ENCODE measurements at places on chromosomes 7 and 10.
A peak's percentile ranks its signal among the peaks of the same experiment; 100 is the strongest.

- no peak for DNase-seq
Observed at GRCh38 chr7:114310345-114311110, 104.1 kb upstream of the FOXP2 start.

GRCh38 chr7:122257056-122257455, 47.5 kb downstream of the FEZF1 start:
- DNase-seq = no peak

GRCh38 chr7:157426463-157427301, 89.9 kb downstream of the DNAJB6 start:
- DNase-seq = no peak

- DNase-seq = peak; percentile 92
Observed at GRCh38 chr10:3720228-3721019, 64.6 kb downstream of the KLF6 start.

GRCh38 chr7:50565977-50566376, 772 bp upstream of the DDC start:
- DNase-seq = no peak

DNA sequence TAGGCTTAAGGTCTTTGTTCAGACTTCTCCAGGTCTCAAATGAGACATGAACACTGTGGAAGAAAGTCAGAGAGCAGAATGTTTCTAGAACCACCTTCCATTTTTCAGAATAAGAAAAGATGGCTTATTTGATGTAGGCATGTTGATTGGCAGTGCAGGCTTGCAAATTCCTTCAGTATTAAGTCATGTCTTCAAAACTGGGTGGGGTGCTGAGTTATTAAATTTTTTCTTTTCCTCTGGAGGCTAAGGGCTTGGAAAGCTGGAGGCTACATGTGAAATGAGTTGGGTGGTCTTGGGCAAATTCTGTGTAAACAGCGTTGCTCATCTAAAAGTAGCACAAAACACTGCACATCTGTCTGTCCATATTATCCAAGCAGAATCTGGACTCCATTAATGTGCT, 62.8 kb downstream of the PRTFDC1 start:
- DNase-seq = no peak

DNA sequence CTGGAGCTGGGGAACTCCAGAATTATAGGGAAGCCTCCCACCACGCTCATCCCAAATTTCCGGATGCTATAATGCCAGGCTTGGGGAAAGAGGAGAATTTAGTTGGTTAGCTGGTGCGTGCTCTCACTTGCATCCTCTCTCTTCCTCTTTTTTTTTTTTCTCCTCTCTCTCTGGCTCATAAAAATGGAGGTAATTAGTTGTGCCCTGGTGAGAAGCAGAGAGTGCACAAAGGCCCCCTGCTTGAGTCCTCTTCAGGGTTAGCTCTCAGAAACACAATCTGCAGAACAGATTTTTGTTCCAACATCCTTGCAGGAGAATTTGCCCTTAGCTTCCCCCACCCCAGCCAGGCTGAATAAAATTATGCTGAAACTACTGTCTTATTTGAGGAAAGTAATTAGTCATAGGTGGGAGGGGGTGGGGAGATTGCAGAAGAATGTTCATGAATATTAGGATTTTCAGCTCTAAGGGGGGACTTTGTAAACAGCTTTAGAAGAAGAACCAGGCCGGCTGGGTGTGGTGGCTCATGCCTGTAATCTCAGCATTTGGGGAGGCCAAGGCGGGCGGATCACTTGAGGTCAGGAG, 7.6 kb downstream of the SERPINE1 start:
- peak; percentile 75 for DNase-seq

DNA sequence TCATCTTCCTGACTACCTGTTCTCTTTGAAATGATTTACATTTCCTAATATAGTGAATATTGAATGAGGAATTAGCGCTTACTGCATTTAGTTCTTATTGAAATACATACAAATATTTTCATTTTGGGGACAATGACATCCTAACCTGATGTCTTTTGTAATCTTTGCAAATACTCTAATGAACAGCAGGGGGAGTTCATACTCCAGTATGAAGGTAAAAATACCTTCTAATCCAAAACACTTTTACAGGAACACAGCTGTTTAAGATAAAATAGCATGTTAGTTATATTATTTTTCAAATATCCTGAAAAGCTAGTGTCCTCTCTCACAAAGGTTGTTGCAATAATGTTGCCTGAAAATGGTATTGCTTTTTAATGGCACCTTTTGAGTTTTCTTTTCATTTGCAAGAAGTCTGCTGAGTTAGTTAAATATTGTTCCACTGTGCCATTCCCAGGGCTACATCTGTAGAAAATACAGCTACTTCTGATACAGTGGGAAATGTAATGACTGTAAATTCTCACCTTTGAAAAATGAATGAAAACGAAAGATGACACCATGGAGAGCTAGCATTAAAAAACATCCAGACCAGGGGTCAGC, 400.0 kb downstream of the PHF14 start:
- DNase-seq = peak; percentile 14

DNA sequence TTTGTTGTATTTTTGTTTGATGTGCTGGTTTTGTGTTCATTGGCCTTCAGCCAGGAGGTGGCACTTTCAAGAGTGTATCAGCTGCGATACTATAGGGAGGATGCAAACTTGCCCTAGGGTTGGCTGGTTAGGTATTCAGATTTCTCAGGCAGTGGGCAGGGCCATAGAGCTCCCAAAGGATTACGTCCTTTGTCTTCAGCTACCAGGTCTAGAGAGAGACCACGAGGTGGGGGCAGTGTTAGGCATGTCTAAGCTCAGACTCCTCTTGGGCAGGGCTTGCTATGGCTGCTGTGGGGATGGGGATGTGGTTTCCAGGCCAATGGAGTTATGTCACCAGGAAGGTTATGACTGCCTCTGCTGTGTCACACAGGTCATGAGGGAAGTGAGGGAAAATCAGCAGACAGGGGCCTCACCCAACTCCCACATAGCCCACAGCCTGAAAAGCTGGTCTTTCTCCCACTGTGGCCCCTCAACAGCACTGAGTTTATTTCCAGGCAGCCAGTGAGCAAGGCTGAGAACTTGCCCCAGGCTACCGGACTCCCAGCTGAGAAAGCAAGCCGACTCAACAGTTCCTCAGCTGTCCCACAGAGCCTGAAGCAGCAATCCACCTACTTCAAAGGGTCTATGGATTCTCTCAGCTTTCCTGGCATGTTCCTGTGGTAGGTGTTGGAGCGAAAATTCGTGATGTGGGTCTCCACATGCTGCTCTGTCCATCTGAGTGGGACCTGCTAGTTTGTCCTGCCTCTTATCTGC, 227.4 kb upstream of the COBL start:
- DNase-seq = no peak

GRCh38 chr10:79072041-79072441, 3.3 kb downstream of the ZMIZ1 start:
- DNase-seq = no peak

GRCh38 chr7:158723266-158723665, 18.7 kb upstream of the NCAPG2 start:
- no peak for DNase-seq

GRCh38 chr7:41916450-41916927, 213.6 kb upstream of the INHBA start:
- DNase-seq = no peak

Data from suppressor macrophage treated with lipopolysaccharide for 1 hour (primary cell).